ENCODE measurements at places on chromosomes 7 and 10.

DNA sequence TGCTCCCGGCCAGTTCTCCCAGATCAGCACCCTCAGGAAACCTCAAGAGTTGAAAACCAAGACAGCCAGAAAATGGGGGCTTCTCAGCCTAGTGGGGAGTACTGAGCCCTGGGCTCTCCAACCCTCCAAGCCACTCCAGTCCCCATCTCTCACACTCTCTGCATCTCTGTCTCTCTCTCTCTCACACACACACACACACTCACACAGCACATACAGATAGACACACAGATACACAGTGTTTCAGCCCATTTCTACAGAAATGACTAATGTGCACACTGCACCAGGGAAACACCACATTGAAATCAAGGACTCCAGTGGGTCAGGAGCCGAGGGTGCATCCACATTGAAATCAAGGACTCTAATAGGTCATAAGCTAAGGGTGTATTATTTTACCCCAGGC is 107.5 kb downstream of the MKI67 start:
- no peak for DNase-seq

DNA sequence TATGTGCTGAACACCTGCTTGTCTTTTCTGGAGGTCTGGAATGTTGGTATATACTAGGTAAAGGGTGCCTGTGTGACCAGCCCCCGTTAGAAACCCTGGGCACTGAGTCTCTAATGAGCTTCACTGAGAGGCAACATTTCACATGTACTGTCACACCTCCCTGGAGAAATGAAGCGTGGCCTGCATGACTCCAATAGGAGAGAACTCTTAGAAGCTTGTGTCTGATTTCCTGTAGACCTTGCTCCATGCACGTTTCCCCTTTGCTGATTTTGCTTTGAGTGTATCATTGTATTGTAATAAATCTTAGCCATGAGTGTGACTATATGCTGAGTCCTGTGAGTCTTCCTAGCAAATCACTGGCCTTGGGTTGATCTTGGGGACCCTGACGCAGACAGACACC is 82.8 kb downstream of the PPP1R3C start:
- no peak for DNase-seq

- no peak for DNase-seq
These were observed 22.0 kb downstream of the CSGALNACT2 start for GRCh38 chr10:43160046-43160920.

DNA sequence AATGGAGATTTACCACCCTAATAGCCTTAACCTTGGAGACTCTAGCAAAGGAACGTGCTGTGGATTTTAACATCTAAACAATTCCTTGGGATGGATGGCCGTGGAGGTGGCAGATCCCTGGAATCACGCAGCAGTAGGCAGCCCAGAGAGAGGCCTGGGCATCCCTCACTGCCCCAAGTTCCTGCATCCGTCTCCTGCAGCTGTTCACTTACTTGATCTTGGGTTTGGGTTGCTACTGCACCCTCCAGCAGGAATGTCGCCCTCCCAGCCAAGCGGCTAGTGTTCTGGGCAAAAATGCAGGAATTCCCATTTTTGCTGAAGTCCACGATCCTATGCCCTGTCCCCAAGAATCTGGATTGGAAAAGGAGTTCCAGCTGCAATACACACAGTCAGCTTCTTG is 166.7 kb upstream of the SH2B2 start:
- DNase-seq, result no peak

DNA sequence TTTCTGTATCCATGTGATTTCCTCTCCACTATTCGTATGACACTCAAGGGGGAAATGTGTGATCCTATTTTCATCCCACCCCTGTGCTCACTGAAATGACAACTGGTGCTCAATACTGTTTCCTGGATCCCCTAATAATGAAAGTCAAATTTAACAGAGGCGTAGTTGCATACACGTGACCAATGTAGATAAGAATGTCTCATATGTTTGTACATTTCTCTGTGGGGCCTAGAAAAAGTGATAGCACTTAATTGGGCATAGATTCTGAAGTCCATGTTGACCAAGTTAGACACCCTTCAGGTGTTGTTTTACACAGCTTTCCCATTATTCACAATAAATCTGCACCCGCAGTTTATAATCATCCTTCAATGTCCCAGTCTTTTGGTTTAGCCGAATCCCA is 59.1 kb downstream of the JAZF1 start:
- DNase-seq, result no peak

GRCh38 chr10:69639291-69640195 is 9.5 kb downstream of the FAM241B start:
- peak; percentile 43 for DNase-seq

- DNase-seq, result no peak
These were observed at the start of gene FAM13C for GRCh38 chr10:59362144-59362958. TSS of gene FAM13C (minus strand) at chr10:59362549. CDS start at chr10:59362460, 89 bp downstream.

- DNase-seq, result no peak
These were observed 9.6 kb downstream of the LYZL2 start for GRCh38 chr10:30619966-30620365.

- no peak for DNase-seq
These were observed 4.4 kb upstream of the IRF5 start for GRCh38 chr7:128933180-128933891.

GRCh38 chr7:105690325-105690945 is 109.1 kb upstream of the EFCAB10 start:
- DNase-seq, result no peak

DNA sequence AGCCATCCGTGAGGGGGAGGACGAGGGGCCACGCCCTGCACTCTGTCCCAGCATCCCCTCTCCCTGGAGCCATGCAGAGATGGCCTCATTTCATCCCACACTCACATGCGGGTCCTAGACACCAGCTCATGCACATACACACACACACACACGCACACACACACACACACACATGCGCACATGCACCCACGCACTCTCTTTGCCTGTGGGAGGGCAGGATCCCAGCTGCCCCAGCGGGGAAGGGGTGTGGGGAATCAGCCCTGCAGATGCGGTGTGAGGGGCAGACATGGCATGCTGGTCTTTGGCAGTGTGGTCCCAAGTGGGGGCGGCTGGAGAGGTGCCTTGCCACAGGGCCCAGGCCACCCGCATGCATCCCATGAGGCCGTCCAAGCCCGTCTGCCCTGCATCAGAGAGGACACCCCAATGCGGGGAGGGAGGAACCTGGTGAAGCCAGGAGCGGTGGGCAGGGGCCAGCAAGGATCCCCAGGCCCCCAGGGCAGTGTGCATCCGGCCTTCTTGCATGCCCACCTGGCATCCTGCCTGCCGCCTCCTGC is 68.1 kb downstream of the LHPP start:
- no peak for DNase-seq

GRCh38 chr10:14852236-14852635 is 14.1 kb downstream of the HSPA14 start:
- DNase-seq, result no peak

- no peak for DNase-seq
These were observed 101.5 kb upstream of the NPVF start for GRCh38 chr7:25329815-25330214.

DNA sequence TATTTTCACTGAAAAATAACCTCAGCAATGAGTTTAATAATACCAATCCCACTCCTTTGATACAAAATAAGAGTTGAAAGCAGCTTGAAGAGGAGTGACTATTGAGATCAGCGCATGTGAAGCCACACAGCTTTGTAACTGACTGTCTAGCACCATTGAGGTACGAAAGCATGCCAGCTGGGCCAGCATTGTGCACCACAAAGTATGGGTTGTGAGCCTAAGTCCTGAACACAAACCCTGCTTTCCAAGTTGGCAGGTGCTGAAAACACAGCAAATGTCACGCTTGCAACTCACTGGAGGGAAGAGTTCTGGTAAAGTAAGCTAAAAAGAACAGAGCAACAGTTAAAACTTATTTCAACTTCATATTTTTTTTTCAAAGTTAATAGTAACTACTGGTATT is 4.0 kb upstream of the FAM53B start:
- no peak for DNase-seq

- DNase-seq, result no peak
These were observed 281.7 kb downstream of the NEBL start for GRCh38 chr10:20615395-20615794.

Measured in stimulated activated CD4-positive, alpha-beta T cell treated with anti-CD3 and anti-CD28 coated beads, Interleukin-1b, Interleukin-23, amount 100 ng/mL, for 1 hour (primary cell).